CD4-positive, alpha-beta T cell treated with Interleukin-15 for 4 hours (primary cell): ENCODE measurements at places on chromosomes 7 and 10.

DNA sequence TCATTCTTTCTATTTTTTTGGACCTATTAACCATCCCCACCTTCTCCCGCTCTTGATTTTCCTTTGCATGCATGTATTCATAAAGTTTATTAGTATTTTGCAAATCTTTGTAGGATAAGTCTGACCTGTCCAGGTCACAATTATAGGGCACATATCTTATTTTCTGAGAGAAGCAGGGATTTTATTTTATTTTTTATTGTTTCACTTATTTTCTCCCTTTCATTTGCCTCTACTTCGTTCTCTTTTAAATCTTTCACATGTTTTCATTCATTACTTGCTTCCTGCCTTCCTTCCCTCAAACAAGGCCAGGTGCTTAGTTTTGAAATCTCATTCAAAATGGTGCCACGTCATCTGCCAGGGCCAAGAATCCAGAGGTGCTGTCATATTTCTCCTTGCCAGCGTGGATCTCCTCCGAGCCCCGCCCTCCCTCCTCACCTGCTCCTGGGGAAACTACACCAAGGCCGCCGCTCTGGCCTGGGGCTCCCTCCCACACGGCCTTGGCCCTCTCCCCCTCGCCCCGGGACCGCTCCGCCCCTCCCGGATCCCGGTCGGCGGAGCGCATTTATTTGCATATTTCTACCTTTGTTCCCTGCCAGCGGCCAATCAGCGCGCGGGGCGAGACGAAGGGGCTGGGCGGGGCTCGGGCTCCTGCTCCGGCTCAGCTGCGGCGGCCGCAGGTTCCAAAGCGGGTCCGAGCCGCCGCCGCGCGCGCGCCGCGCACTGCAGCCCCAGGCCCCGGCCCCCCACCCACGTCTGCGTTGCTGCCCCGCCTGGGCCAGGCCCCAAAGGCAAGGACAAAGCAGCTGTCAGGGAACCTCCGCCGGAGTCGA is at the start of gene TSPAN13:
TSS of gene TSPAN13 (plus strand) at position 654 of the 830 bp plus-strand sequence. CDS start 213 bp downstream, outside the sequence.
- DNase-seq: peak; percentile 24

DNA sequence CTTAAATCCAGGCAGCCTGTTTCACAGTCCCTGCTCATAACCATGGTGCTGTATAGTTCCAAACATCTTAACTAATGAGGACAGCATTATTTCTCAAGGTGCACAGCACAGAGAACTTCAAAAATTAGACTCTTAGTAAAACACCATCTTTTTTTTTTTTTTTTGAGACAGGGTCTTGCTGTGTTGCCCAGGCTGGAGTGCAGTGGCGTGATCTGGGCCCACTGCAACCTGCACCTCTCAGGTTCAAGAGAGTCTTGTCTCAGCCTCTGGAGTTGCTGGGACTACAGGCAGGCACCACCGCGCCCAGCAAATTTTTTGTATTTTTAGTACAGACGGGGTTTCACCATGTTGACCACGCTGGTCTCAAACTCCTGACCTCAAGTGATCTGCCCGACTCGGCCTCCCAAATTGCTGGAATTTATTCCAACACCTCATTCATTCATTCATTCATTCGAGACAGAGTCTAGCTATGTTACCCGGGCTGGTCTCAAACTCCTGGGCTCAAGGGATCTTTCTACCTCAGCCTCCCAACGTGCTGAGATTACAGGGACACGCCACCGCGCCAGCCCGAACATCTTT is 507 bp upstream of the TMEM254 start:
- no peak for DNase-seq

DNA sequence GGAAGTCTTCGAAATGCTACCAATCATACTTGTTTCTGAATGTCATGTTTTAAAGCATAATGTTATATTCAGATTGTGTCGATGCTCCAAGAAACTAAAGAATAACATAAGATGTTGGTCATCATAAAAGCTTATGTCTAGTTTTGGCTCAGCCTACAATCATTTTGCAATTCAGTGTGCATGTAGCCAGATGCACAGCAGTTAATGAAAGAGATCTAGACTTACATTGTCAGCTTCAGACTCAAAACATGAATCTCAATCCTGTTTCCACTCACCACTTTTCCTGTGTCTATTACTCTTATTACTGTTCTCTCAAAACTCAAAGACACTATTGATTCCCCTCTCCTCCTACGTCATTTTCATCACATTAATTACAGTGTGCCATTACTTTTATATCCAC is 21.4 kb downstream of the TMEM196 start:
- DNase-seq: no peak

- DNase-seq: no peak
These were observed 18.1 kb downstream of the LRMDA start for GRCh38 chr10:75449382-75450074.

- DNase-seq: no peak
These were observed at the start of gene CDK14 for GRCh38 chr7:90595801-90596670. CDK14 (plus strand) TSS chr7:90596321; CDS start chr7:90596628, 307 bp downstream.

GRCh38 chr10:98380493-98381339 is 34.3 kb downstream of the PYROXD2 start:
- DNase-seq: no peak

GRCh38 chr7:123279949-123280348 is 80.2 kb upstream of the SLC13A1 start:
- no peak for DNase-seq

GRCh38 chr10:48416584-48417232 is 110.2 kb downstream of the MAPK8 start:
- DNase-seq: no peak
